ENCODE measurements at places on chromosomes 11 and 22.

DNA sequence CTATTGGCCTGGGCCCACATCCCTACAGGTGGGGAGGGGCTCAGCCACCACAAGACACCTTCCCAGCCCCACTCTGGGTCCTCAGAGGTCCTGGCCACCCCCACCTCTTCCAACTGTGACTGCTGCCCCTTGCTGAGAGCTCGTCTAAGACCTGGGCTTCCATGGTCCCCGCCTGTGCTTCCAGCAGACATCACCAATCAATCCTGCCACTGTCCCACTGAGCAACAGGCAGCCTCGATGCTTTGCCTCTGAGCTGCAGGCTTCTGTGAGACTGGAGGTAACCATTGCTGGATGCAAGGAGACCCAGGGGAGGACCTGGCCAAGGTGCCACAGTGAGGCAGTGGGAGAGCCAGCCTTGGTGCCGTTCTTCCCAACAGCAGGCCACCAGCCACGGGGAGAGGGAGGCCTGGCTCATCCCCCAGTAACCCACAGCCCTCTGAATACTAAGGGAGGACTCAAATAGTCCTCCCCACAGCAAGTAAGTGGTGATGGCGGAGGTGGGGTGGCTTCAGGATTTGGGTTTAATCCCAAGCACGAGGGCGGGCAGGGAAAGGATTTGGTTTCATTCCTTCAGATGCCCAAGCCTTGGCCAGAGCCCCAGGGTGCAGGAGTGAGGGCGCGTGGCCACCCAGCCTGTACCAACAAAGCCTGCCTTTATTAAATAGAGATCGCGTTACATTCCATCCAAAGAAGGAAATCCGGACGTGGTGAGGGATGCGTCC, 5.5 kb upstream of the FADS3 start:
- DNase-seq: no peak

DNA sequence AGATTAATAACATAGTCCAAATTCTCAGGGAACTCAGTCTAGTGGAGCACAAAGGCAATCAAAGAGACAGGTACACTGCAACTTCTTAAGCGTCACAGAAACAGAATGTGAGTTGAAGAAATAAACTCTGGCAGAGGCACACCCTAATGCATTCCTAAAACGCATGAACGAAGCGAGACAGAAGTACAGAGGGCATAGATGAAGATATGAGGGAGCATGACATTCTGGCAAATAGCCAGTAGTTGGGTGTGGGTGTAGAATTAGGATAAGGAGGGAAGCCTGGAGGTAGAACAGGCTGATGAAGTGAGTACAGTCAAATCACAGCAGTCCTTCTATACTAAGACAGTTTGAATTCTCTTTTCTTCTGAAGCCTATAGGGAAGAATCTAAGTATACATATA, 838.7 kb upstream of the API5 start:
- no peak for DNase-seq

- no peak for DNase-seq
Measured at GRCh38 chr11:17263769-17264168, 12.8 kb upstream of the NUCB2 start.

GRCh38 chr22:49395617-49396016, 432.1 kb downstream of the BRD1 start:
- DNase-seq: no peak

- no peak for DNase-seq
Measured at GRCh38 chr11:2932850-2933251, 3.6 kb upstream of the PHLDA2 start.

- no peak for DNase-seq
Measured at GRCh38 chr11:77236901-77237300, 64.6 kb downstream of the GDPD4 start.

- DNase-seq: no peak
Measured at GRCh38 chr11:2555891-2556290, 111.1 kb downstream of the KCNQ1 start.

DNA sequence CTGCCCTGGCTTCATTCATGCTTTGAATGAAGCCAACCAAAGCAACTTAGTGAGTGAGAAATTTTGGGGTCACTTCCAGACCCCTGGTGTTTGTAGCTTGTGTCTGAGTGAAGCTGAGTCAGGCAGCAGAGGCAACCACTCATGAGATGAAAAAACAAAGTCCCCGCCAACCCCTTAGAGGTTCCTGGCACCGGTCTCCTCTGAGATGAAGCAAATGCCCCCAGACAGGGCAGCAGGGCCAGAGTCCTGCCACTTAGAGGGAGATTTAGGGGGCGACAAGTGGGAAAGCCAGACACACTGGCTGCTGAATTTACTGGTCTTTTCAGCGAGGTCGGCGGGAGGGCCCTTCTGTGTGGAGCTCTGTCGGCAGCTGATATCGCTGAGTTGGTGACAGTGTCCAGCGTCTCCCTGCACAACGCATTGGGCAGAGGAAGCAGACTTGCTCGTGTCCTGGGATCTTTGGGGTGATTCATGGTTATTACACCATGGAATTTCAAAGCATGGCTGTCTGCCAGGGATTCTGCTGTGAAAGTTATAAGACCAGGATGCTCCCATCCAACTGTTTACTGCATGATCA, 482.6 kb downstream of the MIAT start:
- no peak for DNase-seq

DNA sequence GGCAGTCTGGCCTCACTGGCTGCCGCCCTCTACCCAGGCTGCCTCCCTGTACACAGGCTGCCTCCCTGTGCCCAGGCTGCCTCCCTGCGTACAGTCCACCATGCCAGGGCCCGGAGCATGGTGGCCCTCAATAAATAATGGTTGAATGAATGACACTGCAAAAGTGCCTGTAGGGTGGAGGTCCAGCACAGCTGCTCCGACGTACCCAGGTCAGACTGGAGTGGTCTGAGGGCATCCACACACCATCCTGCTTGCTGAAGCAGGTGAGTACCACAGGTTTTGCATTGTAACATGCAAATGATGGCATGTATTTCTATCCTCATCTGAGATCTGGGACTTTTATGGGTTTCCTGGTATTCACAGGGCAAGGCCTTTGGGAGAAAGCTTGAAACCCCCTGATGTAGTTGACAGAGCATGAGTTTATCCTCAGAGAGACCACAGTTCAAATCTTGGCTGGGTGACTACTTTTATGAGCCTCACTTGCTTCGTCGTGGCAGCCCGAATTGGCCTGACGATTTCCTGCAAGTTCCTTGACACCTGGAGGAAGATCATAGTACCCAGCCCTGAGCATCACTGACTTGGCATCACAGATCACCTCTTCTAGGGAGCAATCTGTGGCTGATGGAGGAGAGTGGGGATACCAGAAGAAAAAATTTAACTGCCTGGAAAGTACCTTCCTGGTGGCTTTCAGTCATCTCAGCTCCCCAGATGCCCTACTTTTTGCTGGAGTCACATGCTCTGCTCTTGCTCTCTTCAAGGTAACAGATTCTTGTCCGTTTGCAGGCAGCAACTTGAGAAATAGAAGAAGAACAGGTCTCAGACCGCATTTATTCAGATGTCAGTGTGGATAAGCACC, 16.0 kb upstream of the CYB5R3 start:
- DNase-seq: peak; percentile 51

DNA sequence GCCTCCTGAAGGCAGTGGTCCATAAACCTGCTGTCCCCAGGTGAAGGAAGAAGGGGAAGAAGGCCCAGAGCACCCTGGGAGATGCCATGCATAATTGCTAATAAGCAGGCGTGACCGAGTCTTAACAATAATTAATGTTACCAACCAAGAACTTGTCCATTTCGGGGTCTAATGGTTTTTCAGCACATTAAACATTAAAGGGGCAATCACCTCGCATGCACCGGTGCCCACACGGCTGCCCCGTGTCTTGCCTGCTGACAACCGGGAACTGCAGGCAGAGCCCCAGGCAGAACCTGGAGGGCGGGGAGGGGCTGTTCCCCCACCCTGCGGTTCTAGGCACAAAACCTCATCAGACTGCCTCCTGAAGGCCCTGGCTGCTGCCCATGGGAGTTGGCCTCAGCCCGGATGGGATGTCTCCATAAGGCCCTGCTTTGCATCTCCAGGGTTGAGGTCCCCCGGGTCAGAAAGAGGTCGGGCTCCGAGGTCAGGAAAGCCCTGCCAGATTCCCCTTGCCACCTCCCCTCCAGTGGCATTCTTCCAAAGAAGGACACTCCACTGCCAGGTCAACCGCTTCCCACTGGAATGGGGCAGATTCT, 169.0 kb downstream of the BUD13 start:
- no peak for DNase-seq

- peak; percentile 76 for DNase-seq
Measured at GRCh38 chr11:121589946-121590537, 137.3 kb upstream of the SORL1-AS1 start.

GRCh38 chr11:116697011-116697410, 75.8 kb downstream of the BUD13 start:
- no peak for DNase-seq

- DNase-seq: no peak
Measured at GRCh38 chr11:66280428-66280827, 2.5 kb downstream of the CNIH2 start.

DNA sequence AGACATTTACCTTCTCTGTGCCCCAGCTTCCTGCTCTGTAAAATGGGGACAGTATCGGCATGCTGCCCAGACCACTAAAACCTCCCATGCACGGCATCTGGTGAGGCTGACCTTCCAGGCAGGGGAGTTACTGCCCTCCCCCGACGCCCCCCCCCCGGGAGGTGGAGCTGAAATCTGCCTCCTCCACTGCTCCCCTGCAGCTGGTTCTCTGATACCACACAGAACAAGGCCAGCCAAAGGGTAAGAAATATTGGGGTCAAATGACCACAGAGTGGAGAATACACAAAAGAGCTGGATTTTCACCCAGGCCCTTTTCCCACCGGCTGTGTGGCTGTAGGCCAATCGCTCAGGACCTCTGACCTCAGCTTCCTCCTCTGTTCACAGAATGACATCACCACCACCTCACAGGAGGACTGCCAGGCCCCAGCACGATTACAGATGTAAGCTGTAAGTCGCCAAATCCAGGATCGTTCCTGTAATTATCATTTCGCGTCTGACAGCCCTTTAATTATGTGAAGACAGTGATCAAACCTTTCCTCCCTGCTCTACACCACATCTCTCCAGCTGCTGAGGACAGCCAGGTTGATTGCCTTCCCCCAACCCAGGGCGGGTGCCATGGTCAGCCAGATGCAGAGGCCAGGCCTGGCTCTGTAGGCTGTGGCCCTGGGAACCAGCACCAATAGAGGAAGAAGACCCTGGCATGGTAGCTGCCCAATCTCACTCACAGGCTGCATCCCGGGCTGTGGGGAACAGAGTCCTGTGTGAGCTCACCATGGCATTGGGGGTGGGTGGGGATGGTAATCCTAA, 35.7 kb upstream of the KLHL35 start:
- no peak for DNase-seq

DNA sequence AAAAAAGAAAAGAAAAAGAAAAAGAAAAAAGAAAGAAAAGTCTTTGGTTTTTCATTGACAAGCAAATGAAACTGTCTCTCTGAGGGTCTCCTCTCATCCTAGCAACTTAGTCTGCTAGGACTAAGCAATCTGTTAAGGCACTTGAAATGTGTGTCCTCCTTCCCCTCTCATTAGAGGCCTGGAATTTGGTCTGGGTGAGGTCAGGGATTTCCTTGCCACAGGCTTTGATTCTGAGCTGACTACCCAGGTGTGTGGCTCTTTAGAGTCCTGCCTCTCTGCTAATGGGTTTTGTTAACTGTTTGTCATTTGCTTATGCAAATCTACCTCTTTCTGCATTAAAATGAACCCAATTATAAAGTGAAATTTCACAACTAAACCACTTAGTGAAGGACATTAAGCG, 18.3 kb upstream of the PKNOX2 start:
- no peak for DNase-seq

GRCh38 chr11:2942872-2943710, 13.9 kb upstream of the PHLDA2 start:
- DNase-seq: no peak

GRCh38 chr11:119842731-119843130, 113.7 kb upstream of the NECTIN1 start:
- DNase-seq: no peak

GRCh38 chr22:38973289-38974169, 8.6 kb upstream of the APOBEC3B start:
- DNase-seq: peak; percentile 76

DNA sequence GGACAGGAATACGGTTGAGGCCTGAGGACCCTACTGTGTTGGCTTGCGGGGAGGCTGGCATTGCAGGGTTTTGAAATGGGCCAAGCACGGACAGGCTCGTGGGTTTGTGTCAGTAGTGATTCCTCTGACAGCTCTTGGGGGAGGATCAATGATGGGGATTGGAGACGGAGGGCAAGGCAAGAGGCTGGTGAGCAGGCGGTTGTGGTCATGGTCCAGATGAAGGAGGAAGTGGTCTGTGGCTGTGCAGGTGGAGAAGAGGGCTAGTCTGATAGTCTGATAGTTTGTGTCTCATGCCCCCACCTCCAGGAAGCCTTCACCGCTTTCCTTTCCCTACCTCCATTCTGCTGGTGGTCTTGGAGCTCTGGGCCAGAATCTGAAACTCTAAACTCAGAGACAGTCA, 3.0 kb downstream of the MAFF start:
- peak; percentile 64 for DNase-seq
